ENCODE measurements at places on chromosomes 1 and 21.

GRCh38 chr1:28898405-28898881 lies 15.9 kb upstream of the EPB41 start:
- DNase-seq, result no peak

DNA sequence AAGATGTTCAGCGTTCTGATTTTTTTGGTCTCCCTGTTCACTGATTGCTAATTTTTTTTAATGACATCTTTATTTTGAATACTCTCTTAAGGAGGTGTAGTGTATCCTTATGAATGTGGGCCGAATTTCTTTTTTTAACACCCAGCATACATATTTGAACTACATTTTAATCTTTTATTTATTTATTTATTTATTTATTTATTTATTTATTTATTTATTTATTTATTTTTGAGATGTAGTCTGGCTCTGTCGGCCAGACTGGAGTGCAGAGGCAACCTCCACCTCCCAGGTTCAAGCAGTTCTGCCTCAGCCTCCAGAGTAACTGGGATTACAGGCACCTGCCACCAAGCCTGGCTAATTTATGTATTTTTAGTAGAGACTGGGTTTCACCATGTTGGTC lies 15.1 kb downstream of the ZBTB8A start:
- no peak for DNase-seq

GRCh38 chr1:176522310-176522845 lies 59.4 kb downstream of the PAPPA2 start:
- DNase-seq, result no peak

DNA sequence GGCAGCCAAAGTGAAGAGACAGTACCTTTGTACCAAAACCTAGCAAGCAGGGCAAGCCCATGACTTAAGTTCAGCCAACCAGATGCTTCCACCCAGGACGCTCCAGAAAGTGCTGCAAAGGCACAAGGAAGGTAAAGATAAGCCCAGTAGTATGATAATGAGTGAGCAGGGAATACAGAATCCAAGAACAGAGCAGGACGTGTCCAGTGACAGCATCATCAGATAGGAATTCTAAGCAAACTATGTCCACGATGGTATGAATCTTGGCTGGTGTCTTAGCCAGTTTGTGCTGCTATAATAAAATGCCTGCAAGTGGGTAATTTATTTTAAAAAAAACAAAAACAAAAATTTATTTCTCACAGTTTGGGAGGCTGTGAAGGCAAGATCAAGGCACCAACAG lies 13.6 kb downstream of the GJA4 start:
- DNase-seq, result no peak

DNA sequence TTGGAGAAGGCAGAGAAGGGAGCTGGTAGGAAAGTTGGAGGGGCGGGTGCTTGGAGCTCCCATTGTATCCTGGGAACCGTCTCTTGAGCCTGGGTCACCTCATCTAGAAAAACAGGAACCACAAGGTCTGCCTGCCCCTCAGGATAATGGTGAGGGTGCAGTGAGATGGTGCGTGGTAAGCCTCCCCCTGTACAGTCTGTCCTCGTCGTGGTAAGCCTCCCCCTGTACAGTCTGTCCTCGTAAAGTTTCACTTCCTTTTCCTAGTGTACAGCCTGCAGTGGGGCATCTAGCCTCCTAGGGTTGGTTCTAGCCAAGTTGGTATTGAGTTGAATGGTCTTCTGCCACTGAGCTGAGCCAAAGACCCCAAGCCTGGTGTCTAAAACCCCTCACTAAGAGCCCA lies 66.5 kb upstream of the IGSF21 start:
- no peak for DNase-seq

GRCh38 chr1:54671985-54672608 lies 30.5 kb downstream of the MROH7 start:
- no peak for DNase-seq

DNA sequence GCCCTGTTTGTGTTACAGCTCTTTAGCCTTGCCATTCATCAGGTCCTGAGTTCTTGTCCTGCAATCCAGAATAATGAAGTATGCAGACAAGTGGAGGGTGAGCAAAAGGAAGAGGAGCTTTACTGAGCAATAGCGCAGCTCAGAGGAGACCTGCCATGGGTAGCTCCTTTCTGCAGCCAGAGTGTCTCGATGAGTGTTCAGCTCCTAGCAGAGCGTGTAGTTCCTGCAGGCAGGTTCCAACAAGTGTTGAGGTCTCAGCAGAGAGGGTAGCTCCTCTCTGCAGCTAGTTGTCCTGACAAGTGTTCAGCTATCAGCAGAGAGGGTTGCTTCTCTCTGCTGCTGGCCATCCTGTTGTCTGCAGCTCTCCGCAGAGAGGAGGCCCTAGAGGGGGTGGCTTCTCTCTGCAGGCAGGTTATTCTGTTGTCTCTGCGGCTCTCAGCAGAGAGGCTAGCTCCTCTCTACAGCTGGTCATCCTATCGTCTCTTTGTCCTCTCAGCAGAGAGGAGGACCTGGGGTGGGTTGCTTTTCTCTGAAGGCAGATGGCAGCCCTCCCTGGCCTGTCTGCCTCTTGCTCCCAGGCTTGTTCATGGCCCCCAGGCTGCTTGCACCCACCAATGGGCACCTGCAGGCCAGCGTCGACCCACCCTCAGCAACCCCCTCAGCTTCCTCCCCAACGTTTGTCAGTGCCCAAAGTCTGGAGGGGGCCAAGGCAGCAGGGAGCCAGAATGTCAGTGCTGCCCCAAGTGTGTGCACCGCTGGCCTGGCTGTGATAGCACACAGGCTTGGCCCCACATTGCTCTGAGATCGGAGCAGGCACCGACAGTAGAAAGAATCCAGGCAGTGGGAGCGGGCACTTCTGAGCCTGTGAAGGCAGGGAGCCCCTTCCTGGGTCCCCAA lies 112.5 kb upstream of the RUNX3 start:
- no peak for DNase-seq

DNA sequence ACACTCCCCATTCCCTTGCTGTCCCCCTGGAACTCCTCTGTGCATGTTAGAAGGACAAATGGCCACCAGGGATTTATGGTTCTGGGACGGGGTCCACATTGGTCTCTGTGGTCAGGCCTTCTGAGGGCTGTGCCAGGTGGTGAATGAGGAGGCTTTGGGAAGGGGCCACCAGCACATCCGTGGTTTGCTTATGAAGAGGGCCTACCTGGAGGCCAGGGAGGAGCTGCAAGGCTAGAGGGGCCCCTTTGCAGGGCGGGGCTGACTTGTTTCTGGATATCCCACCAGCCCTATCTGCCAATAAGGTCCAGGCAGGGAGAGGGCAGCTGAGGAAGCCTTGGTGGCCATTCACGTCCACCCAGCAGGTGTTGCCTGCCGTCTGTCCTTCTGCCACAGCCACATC lies 24.9 kb downstream of the KCNA10 start:
- no peak for DNase-seq

DNA sequence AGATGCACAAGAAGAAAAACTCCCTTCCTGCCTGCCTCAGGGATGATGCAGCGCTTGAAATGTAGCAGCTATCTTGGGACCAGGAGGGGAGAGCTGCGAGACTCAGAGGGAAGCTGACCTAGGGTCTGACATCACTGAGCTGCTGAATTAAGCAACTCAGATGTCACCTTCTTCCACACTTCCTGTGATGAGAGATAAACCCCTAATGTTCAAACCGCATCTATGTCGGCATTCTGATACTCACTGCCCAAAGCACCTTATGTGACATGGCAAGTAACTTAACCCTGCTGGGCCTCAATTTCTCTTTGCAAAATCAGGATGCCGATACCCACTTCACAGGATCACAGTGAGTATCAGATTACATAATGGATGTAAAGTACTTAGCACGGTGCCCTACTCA lies 9.1 kb upstream of the AK2 start:
- DNase-seq, result no peak

DNA sequence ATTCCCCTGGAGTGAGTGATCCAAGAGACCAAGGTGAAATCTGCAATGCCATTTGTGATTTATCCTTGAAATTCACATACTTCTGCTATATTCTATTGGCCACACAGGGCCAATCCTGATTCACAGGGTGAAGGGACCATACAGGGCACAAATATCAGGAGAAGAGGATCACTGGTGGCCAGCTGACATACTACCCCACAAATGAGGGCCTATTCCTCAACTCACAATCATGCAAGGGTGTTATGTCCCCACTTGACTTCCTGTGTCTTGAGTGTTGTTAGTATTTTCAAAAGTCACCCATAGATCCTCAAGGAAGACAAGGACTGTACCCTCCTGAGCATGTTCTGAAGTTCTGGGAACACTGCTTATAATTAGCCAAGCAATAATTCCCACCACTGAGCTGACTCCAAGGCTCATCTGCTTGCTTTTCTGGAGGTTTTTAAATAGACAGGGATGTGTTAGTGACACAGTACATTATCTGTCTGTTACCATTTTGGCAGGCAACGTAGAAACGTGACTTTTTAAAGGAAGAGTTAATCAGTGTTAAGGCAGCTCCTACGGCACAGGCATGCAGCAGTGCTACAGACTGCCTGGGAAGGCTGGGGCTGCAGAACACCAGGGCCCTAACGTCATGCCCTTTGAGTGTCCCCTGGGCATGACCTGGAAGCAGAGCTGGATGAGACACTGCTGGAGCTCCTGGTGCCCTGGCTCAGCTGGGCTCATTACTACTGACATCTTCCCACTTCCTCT lies 137.4 kb downstream of the FAM78B start:
- DNase-seq, result no peak

DNA sequence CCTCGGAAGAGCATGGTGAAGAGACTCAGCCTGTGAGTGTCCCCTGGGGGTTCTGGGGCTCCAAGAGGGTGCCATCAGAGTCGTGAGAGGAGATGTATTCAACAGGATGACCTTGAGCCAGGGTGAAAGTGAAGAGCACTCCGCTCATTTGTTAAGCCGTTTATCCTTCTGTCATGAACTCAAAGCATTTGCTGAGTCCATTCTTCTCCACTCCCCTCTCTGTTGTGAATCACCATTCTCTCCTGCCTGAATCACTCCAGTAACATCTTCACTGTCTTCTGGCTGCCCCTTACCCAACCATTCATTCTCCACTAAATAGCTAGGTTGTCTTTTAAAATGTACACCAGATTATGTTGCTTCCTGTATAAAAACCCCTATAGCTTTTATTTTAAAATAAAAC lies 102.2 kb downstream of the RGL1 start:
- DNase-seq, result no peak

DNA sequence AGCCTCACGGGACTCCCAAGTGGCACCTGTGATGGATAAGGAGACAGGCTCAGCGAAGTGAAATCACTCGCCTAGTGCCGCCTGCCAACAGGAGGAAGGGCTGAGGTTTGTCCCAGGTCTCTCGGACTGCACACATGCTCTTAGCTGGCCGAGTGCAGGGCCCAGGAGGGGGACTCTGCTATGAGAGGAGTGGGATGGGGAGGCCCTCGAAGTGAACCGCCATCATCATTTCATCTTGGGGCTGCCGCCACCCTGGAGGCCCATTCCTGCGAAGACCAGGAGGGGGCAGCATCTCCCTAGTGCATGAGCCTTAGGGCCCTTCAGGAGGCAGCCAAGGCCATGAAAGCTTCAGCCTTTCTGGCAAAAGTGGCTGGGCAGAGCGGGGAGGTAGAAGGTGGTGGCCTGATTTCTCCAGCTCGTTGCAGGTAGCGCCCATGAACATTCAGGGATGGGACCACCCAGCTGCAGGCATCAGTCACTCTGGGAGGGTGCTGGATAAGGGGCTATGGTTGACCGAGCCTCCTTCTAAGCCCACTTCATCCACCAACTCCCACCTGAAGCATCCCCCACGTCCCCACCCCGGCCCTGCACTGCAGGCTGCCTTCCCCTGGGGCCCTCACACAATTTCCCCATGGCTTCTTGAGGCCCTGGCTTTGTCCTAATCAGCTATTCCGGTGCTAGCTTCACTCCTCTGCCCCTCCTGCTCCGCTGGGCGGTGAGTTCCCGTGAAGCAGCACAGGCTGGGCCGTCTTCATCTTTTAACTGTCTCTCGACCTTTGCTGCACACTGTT lies 17.2 kb upstream of the RASSF5 start:
- DNase-seq, result no peak

- no peak for DNase-seq
These were observed 22.8 kb downstream of the CDC7 start for GRCh38 chr1:91523482-91523881.

DNA sequence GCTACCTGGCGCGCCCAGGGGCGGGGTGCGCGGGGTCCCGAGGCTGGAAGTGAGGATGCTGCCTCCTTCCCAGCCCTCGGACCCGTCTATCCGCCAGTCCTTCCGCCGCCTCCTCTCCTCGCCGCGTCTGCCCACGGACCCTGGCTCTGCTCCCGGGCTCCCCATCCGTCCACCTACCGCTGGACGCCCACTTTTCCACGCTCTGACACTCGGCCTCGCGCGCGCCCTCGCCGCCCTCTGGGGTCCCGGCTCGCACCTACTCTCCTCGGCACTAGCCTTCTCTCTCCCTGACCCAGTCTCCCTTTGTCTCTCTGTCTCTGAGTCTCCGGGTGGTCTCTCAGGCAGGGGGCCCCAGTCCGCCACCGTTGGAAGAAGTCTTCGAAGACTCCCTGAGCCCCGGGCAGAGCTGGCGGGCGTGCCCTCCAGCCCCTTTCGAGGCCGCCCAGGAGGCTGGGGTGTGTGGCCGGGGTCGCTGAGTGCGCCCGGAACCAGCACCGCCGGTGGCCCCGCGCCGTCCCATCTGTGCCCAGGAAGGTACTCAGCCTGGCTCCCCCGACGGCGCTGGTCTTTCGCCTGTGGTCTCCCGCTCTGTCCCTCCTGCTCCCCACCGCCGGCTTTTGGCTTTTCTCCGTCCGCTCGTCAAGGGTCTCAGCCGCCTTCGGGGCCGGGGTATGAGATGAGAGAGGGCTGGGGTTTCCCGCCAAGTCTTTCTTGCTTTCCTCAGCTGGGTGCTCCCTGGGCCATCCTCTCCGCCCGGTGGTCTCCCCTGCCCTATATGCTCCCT lies 610 bp downstream of the DRAXIN start:
- no peak for DNase-seq

GRCh38 chr1:172531412-172532182 lies 1.4 kb upstream of the SUCO start:
- DNase-seq, result no peak

DNA sequence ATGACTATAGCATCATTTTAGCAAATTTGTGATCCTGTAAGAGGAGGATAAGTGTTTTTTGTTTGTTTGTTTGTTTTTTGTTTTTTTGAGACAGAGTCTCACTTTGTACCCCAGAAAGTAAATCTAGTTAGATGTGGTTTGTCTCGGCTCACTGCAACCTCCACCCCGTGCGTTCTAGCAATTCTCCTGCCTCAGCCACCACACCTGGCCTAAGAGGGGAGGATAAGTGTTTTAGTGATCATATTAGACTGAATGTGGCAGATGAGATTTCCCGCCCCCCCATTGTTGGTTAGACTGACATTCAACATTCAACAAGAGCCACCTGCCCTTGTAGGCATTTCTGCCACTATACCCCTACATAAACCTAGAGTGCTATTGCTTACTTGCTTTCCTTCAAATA lies 98.5 kb downstream of the OSBPL9 start:
- no peak for DNase-seq

DNA sequence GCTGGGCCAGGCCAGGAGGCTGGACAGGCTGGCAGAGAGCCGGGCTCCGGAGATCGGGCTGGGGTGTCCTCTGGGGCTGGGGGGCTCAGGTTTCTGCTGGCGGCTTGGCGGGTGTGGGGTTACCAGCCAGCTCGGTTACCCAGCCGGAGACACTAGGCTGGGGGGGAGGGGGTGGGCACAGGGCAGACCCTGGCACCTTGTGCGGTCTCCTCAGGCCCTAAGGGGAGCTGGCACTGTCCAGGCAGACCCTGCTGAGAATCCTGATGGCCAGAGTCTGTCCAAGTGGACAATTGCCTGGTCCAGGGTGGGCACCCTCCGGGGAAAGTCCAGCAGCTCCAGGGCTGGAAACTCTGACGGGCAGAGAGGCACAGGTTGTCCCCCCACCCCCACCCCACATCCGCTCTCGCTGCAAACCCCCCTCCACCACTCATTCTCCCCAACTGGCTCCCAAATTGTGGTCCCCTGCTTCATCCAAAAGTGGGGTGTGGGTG lies 6.7 kb downstream of the ZBTB7B start:
- DNase-seq, result no peak
